HuH-7 (cell line): ENCODE measurements at places on chromosomes 4 and X.

GRCh38 chr4:80486603-80487002 is 151.1 kb downstream of the CFAP299 start:
- DNase-seq, result no peak

DNA sequence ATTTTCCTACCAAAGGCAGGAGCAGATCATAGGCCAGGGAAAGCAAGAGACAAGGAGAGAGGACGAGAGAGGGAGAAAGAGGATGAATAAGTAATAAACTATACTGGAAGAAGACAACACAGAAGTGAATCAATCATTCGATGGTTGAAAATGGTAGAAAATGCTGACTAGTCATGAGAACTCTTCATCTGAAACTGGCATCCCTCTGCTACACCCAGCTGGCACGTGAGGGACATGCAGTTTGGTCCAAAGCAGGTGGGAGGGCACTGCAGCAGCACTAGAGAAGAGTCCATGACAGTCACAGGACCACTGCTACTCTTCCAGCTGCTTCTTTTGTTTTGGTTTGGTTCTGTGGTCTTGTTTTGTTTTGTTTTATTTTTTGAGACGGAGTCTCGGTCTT is 74.1 kb downstream of the AFAP1 start:
- no peak for DNase-seq

GRCh38 chr4:119233191-119233590 is 20.7 kb downstream of the USP53 start:
- DNase-seq, result no peak

GRCh38 chr4:17098401-17098800 is 200.0 kb upstream of the LDB2 start:
- no peak for DNase-seq

DNA sequence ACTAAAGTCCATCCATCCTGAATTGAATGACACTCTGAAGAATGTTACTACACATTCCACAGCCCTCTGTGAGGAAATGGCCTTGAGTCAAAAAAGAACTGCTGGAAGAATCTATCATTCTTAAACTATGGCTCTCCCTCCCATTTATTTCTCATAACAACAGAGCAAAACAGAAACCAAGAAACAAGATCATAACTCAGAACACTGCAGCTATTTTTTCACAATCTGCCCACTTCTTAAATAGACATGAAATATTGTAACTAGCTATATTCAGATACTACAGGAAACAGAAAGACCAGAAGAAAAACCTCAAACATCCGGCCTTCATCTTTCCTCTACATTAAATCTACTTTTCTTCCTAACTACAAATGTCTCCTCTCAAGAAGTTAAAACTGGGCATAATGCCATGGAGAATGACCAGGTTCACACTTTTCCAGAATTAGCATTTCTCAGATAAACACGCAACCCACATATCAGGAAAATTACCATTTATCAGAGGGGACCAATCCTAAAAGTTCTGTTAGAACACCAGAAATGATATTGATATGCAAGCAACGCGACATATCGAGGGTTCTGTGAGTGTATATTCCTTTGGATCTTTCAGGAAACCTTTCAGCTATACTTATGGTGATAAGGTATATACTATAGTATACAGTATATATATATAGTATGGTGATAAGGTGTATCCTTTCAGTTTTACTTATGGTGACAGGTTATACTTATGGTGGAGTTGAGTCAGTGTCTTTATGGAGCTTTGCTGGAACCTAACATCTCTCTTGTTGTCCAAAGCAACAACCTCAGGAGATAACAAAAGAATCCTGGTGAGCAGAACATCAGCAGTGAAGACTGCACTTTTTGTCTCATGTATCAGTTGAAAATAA is 60.4 kb upstream of the IRF2 start:
- no peak for DNase-seq

DNA sequence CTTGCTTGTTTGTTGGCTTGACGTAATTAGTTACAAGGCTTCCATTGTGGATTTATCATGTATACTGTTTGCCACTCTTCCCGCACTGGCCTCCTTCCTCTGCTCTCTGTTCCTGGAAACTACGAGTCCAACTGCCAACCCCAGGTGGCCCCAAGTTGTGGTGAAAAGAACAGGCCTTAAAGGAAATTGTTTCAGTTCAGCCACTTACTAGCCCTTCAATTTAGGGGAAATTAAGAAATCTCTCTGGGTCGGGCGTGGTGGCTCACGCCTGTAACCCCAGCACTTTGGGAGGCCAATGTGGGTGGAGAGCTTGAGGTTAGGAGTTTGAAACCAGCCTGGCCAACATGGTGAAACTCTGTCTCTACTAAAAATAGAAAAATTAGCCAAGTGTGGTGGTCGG is 28.0 kb downstream of the RBM47 start:
- DNase-seq, result no peak

- DNase-seq, result no peak
Measured at GRCh38 chr4:153448003-153448731, 18.0 kb upstream of the TMEM131L start.

- no peak for DNase-seq
Measured at GRCh38 chr4:76420762-76421581, at the start of gene CCDC158. Gene CCDC158, minus strand, starts transcription at chr4:76421141. Its CDS starts 17,934 bp downstream, at chr4:76403207.

GRCh38 chr4:152729466-152729865 is 49.7 kb upstream of the TMEM154 start:
- DNase-seq, result no peak

GRCh38 chrX:8845060-8845459 is 43.9 kb upstream of the FAM9A start:
- DNase-seq, result no peak

GRCh38 chrX:40496728-40497127 is 84.0 kb upstream of the ATP6AP2 start:
- no peak for DNase-seq

DNA sequence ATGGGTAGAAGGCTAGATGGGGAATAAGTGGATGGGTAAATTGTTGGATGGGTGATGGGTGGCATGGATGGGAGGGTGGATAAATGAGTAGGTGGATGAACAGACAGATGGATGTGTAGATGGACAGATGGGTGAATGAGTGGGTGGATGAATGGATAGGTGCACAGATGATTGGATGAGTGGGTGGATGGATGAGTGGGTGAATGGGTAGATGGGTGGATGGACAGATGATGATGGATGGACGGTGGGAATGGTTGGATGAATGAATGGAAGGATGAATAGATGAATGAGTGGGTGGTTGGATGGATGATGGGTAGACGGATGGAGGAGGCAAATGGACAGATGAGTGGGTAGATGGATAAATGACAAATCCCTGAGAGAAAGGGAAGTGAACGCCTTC is 68.3 kb downstream of the EVC2 start:
- DNase-seq, result no peak

- no peak for DNase-seq
Measured at GRCh38 chr4:188417181-188417580, 277.9 kb downstream of the TRIML1 start.

DNA sequence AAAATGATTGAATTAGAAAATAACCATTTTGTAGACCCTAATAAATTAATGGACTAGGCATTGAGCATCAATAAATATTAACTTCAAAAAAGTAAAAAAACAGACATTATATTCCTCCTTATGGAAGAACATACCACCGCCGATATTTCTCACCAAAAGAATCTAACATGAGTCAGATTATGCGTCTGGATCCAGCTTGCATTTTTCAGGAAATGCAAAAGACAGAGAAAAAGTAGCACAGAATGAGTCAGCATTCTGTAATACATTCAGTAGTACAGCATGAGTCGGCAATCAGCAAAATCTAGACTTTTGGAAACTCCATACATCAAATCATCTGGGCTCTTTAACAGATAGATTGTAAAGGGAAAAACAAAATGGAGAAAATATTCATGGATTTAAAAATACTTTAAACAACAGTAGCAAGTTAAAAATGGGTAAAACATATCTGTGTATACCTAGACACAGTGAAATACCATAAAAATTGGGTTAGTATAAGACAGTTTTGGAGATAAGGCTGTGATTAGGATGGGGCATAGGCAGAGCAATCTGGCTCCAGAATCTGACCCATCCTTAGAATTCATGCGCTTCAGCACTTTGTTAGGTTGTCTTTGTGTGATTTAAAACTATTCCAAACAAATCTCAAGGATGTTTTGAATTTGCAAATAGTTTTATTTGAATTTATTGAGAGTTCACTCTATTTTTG is 633.0 kb upstream of the FAM241A start:
- no peak for DNase-seq

DNA sequence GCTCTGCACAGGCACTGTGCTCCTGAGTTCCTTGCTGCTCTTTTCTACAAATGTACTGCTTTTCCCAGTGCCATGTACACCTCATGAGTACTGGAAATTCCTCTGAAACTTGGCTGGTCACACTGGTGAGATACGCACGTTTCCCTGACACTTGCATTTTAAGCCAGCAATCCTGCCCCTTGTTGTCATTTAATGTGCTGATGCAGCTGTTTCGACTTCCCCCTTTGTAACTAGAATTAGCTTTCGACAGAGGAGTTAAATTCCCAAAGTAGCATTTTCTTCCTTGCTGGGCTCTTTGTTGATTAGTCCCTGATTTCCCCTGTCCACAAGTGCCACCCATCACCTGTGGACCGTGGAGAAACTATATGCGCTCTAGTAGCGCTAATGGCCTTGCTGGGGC is 77.5 kb downstream of the IQCM start:
- no peak for DNase-seq

DNA sequence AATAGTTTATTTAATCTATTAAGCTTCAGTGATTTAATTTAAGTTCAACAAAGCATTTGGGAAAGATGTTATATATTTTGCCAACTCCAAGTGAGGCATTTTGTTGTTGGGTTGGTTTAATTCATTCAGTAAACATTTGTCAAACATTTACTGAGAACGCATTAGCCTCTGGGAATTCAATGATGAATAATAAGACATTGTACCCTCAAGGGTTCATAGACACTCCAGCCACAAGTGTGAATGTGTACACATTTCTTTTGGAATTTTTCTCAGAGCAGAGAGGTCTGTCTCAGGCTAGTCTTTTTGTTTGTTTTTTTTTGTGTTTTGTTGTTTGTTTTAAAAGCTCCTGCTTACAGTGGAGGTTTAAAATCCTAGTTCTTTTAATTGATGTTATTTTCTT is 203.9 kb downstream of the SOWAHB start:
- DNase-seq, result no peak

- DNase-seq, result no peak
Measured at GRCh38 chr4:151796106-151796505, 35.3 kb upstream of the GATB start.

- no peak for DNase-seq
Measured at GRCh38 chr4:182286931-182287330, 43.7 kb downstream of the TENM3 start.

DNA sequence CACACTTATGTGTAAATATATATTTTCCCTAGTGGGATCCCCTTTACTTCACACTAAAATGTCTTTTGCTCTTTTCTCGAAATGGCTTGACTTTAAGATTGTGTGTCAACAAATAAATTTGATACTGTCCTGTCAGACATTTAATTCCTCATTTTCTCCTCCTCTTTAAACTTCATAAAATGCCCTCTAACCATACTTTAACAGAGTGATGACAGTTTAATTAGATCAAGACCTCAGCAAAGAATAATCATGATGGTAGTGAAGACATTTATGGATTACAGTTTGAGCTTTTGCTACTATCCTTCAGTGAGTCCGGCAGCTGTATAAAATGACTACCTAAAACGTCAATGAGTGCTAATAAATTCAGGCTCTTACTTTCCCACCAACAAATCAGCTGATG is 113.1 kb upstream of the ADGRL3 start:
- DNase-seq, result no peak

DNA sequence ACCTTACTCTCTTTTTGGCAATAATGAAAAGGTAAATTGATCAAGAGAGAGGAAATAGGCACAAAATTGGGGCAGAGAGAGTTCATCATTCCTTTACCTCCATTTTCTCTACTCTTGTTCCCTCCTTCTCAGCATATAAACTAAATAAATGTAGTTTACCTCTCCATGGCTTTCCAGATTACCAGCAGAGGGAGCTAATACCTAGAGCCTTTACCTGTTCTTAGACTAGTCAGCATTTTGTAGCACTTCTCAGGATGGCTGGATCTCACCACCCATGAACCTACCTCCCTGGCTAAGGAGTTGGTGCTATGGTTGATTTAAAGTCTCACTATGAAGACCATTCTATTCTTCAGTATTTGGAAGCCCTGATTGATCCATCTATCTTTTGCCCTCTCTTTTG is 15.7 kb downstream of the OFD1 start:
- DNase-seq, result no peak

- DNase-seq, result no peak
Measured at GRCh38 chrX:39613482-39613995, 484.2 kb downstream of the BCOR start.
